Hypothalamus (tissue), 51 donors: ENCODE measurements at places on chromosomes 6 and 20.

DNA sequence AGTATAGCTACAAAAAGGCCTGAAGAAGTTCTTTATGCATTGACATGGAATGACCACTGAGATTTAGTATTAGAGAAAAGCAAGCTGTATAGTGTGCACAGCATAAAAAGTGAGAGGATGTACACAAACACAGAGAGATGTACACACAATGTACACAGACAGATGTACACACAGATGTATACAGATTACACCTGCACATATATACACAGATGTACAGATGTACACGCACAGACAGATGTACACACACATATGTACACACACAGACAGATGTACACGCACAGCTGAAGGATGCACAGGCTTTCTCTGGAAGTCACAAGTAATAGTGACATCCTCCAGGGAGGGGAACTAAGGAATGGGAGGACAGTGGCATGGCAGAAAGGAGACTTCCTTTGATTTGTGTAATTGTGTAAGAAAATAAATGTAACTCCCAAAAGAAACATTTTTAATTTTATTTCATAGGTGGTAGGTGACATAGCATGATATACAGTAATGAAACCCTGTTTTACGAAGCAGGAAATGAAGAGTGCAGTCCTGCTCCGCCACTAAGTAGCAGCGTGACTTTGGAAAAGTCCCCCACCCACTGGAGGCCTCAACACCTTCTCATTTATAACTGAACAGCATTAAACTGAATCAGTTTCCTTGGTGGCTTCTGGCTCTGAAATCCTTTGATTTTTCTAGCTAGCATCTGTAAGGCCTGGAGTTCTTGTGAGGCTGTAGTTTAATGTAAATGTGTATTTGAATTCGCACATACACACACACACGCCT lies 14.1 kb downstream of the NFATC2 start:
- DNase-seq = no peak

- DNase-seq = no peak
These were observed 417 bp downstream of the VAPB start for GRCh38 chr20:58389324-58389967.

DNA sequence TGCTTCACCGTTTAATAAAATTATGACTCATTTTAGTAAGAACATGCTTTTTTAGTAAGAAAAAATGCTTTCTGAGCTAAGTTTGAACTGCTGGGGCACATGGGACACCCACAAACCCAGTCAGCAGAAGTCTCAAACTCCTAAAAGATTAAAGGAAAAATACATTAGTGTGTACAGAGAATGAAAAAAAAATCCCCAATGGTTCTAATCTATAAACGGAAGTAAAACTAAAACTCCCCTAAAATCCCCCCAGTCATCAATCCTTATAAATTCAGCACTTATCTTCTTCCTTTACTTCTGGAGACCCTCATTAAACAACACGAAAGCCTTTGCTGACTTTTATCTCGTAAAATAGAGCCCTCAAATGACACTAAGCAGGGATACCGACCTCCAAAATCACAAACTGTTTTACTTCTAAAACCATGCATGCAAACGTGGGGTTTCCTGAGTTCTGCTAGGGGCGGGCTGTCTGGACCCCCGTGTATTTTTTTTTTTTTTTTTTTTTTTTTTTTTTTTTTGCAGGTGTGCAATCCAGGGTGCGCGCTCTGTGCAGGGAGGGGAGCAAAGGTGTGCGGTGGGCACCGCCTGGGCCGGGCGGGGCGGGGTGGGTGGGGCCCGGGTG lies 1.1 kb upstream of the MYB start:
- DNase-seq = no peak

DNA sequence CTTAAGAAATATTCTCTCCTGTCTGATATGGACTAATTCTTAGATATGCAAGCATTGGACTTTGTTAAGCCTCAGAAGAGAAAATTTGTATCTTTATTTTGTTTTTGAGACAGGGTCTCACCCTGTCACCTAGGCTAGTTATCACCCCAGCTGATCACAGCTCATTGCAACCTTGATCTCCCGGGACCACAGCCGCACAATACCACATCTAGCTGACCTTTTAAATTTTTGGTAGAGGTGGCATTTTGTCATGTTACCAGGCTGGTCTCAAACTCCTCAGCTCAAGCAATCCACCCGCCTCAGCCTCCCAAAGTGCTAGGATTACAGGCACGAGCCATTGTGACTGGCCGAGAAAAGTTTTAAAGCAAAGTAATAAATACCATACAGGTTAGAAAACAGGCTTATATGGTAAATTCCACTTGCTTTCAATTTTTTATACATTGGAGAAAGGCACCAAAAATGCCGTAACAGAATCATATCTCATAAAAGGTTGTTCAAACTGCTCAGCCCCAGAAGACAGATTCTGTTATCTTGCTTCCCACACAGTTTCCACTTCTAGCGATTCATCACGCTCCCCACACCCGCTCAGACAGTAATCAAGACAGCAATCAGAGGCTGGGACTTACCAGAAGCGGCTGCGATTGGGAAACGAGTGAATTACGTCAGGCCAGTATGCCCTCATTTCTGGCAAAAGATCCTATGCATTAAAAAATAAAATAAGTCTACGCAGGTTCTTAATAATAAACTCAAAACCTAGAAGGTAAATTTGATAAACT lies 13.8 kb downstream of the RNASET2 start:
- no peak for DNase-seq

- DNase-seq = no peak
These were observed 53.1 kb upstream of the SAYSD1 start for GRCh38 chr6:39167866-39168625.

DNA sequence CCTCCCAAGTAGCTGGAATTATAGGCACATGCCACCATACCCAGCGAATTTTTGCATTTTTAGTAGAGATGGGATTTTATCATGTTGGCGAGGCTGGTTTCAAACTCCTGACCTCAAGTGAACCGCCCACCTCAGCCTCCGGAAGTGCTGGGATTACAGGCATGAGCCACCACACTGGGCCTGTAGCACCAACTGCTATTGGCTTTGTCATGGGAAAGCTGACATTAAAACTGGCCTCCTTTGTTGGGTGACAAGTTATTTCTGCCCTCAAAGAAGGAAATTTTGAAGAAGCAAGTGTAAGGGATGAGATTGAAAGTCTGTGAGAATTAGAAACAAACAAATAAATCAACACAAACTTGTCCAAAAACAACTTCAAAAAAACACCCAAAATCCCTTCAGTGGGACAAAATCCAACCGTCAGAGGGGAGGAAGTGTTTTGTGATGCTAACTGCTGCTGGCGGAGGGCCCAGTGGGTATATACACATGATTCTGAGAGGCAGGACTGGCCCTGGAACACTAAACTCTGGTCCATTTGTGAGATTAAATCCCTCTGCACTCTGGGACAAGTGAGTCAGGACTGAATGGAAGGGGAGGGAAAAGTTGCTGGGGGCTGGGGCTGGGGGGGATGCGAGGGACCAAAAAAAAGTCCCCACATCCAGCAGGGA lies 87.5 kb upstream of the NAA20 start:
- no peak for DNase-seq

DNA sequence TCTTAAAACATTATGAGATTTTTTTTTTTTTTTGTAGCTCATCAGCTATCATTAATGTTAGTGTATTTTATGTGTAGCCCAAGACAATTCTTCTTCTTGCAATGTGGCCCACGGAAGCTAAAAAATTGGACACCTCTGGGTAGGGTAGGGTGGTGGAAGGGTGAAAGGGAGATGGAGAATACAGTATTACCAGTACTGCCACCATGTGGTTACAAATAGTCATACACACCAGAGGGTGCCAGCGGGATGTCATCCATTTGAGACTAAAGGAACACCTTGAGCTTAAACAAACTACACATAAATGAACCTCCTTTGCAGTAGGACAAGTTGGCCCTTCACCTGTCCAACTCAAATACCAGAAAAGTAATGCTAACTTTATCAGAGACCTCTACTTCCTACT lies 601.9 kb downstream of the HTR1B start:
- no peak for DNase-seq
